ENCODE measurements at places on chromosomes 5 and 9. TPM values are rescaled to one million over a fixed set of nuclear protein-coding genes. Genes with fewer than 3 reads are reported as not detected.

DNA sequence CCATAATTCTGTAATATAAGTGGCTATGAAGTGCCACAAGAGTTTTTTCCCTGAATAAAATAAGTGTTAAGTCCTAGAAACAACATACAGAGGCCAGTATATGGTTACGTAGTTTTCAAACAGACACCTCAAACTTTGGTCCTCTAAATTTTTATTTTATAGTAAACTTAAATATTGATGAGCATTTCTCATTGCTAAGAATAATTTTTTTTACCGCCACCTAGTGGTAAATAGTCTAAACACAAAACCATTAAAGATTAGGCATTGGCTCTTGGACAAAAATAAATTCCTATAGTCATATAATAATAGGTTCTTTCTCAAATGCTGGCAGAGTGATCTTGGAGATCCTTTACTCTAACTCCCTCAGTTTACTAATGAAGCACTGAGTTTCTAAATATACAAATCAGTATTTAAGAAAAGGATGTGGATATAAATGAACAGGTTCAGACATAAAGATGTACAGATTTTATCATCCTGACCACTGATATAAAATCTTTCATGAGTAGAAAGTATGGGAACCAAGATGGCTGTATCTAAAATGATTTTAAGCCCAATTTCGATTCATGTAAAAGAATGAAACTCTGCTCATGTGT is 136.2 kb downstream of the FANCC start:
- no peaks in the 10 kb centered on the region for H3K27me3 ChIP-seq
- DNase-seq = peak; percentile 38
- H3K36me3 ChIP-seq = no peaks in the 10 kb centered on the region
- H3K27ac ChIP-seq = no peak overlapping the region
- H3K4me3 ChIP-seq = no peak overlapping the region

DNA sequence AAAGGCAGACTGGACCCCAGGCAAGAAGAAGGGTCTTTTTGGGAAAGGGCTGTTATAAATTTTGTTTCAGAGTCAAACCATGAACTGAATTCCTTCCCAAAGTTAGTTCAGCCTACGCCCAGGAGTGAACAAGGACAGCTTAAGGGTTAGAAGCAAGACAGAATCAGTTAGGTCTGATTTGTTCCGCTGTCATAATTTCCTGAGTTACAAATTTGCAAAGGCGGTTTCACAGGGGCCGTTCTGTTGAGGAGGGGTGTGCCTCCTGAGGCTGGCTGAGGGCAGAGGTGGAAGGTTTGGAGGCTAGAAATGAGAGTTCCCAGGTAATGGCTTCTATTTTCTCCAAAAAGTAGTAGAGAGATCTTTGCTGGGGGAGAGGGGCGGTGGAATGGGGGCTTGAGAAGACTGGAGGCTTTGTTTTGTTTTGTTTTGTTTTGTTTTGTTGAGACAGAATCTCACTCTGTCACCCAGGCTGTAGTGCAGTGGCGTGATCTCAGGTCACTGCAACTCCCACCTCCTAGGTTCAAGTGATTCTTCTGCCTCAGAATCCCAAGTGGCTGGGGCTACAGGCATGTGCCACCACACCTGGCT is 4.1 kb upstream of the CERCAM start:
- peaks cover 7% of the 10 kb centered on the region for H3K4me1 ChIP-seq
- H3K27me3 ChIP-seq = peaks cover 12% of the 10 kb centered on the region
- DNase-seq = no peak
- H3K4me3 ChIP-seq = no peak overlapping the region

- H3K27me3 ChIP-seq = no peaks in the 10 kb centered on the region
- H3K36me3 ChIP-seq = no peaks in the 10 kb centered on the region
- no peak overlapping the region for H3K27ac ChIP-seq
- DNase-seq = no peak
Measured at GRCh38 chr9:96084331-96084734, 208.8 kb downstream of the ERCC6L2 start.

DNA sequence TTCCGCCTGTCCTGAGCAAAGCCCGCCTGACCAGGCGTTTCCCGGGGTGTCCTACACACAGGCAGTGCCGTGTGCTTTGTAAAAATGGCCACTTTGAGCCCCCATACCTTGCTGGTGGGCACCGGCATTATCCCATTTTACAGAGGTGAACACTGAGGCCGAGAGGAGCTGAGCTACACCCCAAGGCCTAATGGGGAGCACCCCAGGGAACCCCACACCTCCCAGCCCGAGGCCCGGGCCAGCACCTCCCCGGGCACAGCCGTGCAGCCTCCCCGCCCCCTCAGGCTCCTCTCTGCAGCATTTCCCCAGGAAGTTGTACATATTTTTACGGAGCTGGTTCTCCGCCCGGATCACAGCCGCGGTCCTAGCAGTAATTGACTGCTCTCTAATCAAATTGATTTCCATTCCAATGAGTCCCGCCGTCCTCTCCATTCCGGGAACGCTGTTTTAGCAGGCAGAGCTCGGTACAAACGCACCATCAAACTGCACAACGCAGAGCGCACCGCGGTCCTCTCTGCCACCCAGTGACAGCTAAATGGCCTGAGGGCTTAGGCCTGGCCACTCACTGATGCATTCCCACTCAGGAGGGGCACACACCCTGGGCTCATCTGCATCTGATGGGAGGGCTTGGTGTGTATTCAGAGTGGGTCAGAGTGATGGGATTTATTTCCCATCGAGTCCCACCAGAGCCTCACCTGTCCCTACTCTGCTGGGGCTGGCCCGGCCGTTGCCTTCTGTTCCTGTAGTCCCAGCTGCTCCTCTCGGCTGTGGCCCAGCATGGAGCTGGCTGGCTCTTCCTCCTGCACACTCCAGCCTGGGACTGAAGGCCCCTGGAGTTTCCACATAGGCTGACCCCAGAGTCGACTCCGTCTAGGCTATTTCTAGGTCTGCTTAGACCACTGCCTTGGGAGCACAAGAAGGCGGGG is 36.2 kb upstream of the UBAC1 start:
- H3K4me1 ChIP-seq = peaks cover 7% of the 10 kb centered on the region
- no peak overlapping the region for H3K27ac ChIP-seq
- DNase-seq = no peak

Gene C9orf50
- total RNA-seq = 0.17 TPM

DNA sequence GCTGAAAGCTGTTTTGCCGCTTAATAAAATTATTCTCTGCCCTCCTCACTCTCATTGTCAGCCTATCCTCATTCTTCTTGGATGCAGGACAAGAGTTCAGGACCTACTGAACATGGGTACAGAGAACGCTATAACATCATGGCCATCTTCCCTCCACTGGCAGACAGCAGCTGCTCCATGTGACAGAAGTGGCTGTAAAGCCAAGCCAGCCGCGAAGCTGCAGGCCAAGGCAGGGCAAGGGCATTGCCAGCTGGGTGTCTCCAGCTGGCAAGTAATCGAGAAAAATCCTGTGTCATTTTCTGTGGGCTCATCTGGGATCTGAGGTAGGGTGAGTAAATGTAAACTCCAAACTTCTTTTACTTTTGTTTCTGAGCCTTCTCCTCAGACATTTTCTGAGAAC is 84.8 kb downstream of the SLC25A46 start:
- no peak for DNase-seq
- H3K36me3 ChIP-seq = no peaks in the 10 kb centered on the region
- H3K27me3 ChIP-seq = no peaks in the 10 kb centered on the region
- H3K4me3 ChIP-seq = no peak overlapping the region

DNA sequence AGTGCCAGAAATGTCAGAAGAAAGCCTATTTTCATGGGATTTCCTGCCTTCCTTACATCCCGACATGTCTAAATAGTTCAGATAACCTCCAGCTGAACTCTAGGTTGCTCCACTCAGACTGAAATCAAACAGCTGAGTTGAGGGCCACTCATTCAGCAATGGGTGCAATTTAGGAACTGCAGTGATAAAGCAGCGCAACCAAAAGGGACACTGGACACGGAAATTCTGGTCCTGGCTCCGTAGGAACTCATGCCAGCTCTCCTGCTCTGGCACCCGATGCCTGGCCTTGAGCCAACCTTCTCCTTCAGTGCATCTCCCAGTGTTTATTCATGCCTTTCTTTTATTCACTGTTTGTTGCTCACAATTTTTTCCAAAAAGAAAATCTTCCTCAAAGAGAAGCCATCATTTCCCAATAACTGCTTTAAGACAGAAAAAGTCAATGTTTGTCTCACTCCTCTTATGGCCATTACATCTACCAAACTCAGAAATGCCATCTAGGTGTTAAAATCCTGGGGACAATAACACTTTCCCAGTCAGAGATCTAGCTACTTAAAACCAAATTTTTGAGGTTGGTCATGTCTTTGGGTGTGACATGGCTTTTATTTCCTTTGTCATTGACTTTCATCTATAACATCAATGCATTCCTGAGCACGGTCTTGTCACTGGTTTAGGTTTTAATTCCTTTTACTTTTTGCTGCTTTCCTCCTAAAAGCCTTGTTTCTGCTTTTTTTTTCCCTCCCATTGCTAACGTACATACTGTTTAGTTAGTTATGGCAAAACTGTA is 126.9 kb downstream of the PDE4D start:
- H3K4me1 ChIP-seq = peaks cover 6% of the 10 kb centered on the region
- H3K36me3 ChIP-seq = no peaks in the 10 kb centered on the region
- peak; percentile 41 for DNase-seq
- no peak overlapping the region for H3K27ac ChIP-seq

Gene SLC6A19
- total RNA-seq = not detected

DNA sequence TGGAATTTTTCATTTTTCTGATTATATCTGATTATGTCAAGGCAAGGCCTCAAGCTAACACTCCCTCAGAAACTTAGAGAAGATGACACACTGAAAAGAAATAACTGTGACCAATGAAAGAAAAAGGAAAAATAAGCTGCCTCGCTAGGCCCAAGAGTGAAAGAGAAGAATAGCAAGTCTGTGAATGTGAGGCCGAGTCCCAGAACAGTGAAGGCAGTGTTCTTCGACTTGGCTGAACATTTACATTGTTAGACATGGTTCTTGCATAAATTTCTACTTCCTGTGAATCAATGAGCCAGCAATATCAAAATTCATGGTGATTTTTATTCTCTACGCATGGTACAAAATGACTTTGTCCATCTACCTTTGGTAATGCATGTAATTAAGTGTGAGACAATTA is at the start of gene ATP10B:
Gene ATP10B (minus strand): TSS at position 163 of the 400 bp plus-strand sequence. CDS start 164,137 bp downstream, outside the sequence.
- H3K4me3 ChIP-seq = no peak within 1 kb of the TSS
- no peak for DNase-seq
- H3K4me1 ChIP-seq = no peaks in the 10 kb centered on the region

GRCh38 chr9:81492710-81493447 is 196.5 kb downstream of the TLE1 start:
- H3K4me1 ChIP-seq = peaks cover 17% of the 10 kb centered on the region
- H3K4me3 ChIP-seq = no peak overlapping the region
- no peaks in the 10 kb centered on the region for H3K36me3 ChIP-seq
- peak; percentile 100 for DNase-seq

DNA sequence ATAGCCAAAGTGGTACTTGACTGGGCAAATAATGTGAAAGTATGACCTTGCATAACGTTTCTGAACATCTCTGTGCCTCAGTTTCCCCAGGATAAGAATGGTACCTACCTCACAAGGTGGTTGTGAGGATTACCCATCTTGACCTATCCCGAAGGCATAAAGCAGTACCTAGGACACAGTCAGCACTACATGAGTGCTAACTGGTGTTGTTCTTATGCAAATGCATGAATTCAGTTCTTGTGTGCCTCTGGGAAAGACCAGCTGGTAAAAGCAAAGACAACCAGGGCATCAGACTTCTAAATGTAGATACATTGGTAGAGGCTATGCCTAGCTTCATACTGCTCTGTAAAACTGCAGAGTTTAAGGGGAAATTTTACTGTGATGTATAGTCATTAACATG is 21.8 kb upstream of the TMEM252 start:
- no peak overlapping the region for H3K4me3 ChIP-seq
- H3K27ac ChIP-seq = no peak overlapping the region
- H3K36me3 ChIP-seq = no peaks in the 10 kb centered on the region
- peaks cover 10% of the 10 kb centered on the region for H3K4me1 ChIP-seq

Gene LCN1
- not detected for total RNA-seq

DNA sequence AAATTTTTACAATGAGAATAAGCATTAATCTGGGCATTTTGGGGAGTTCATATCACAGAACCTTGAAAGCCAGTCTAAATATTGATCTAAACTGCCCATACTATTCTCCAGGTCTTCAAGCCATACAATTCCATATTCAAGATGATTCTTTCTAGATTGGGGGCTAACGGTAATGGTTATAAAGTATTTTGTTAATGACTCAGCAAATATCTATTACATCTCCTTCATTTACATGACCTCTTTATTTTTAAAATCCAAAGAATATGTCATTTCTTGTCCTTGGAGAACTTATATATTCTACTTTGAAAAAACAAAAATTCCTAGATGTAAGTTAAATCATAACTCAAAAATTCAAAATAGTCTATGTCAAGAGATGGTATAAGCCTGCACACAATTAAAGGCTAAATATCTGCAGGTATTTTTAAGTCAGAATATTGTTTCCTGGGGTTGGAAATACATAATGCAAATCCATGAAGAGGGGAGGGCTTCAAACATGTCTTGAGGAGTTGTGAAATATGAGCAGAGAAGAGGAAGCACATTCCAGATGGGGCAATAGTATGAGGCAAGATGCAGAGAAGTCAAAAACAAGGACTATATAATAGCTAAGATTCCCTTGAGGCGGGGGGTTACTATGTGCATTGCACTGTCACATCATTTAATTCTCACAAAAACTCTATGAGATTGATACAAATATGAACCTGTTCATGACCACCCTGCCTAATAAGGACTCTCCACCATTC is 526.4 kb downstream of the NR2F1-AS1 start:
- H3K4me1 ChIP-seq = peaks cover 2% of the 10 kb centered on the region
- no peak overlapping the region for H3K4me3 ChIP-seq
- H3K36me3 ChIP-seq = no peaks in the 10 kb centered on the region
- DNase-seq = peak; percentile 83

- DNase-seq = no peak
- no peaks in the 10 kb centered on the region for H3K27me3 ChIP-seq
- no peak overlapping the region for H3K4me3 ChIP-seq
- H3K36me3 ChIP-seq = no peaks in the 10 kb centered on the region
Measured at GRCh38 chr9:137387114-137387890, 35.7 kb downstream of the EXD3 start.

DNA sequence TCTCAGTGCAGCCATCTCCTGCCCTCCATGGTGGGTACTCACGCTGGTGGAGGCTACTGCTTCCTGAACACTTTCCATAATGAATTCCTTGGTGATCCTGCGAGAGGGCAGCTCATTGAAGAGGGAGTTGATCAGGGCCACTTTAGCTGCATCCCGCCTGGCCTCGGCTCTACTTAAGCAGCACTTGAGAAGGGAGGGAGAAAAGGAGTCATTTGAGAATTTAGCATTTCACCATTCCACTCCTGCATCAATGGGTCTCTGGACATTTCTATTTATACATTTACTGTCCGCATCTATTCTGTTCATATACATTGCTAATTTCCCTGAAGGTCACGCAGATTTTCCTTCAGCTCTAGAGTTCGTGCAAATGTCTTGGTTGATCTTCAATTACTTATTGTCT is 35.1 kb downstream of the LIX1 start:
- no peak for DNase-seq
- H3K36me3 ChIP-seq = no peaks in the 10 kb centered on the region
- H3K4me3 ChIP-seq = no peak overlapping the region
- H3K4me1 ChIP-seq = no peaks in the 10 kb centered on the region
- no peak overlapping the region for H3K27ac ChIP-seq

Gene DND1
- total RNA-seq = under 0.01 TPM

Gene LCN12
- not detected for total RNA-seq

Gene MARCHF3
- total RNA-seq = 11.6 TPM
